ENCODE measurements at places on chromosomes 1 and 21.

DNA sequence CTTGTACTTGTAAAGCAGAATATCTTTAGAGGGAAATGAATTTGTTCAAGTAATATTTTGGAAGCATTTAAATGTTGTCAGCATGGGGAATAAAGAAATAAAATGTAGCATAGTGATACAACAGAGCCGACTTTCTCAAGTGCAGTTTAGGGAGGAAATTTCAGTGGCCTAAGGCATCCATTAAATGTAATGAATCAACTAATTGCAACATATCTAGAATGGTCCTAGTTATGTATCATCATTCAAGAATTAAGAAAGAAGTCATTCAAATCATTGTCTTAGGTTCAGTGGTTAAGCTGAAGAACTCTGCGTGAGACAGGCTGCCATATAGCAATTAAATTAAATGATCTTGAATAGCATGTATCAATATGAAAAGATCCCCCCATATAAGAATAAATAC lies 360.7 kb downstream of the TBX15 start:
- DNase-seq: peak; percentile 40

DNA sequence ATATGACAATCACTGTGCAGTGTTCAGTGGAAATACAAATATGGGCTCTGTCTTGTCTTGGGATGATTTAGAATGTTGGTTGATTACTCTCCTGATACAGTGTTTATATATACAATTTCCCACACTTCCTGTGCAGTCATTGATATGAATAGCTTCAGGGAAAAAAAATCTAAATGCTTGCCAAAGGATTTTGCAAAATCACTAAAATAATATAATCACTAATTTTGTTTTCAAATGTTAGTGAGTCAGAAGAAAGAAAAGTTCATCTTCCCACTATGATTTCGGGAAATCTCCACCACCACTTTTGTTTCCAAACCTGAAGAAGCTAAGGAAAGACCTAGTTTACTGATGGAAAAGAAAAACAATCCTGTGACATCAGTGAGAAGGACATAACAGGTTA lies 32.1 kb upstream of the CHRM3 start:
- peak; percentile 64 for DNase-seq

GRCh38 chr1:203726417-203726867 lies 38.5 kb upstream of the LAX1 start:
- no peak for DNase-seq

GRCh38 chr1:5909576-5910275 lies 82.5 kb downstream of the NPHP4 start:
- no peak for DNase-seq

- peak; percentile 81 for DNase-seq
These were observed 283.3 kb downstream of the DUSP10 start for GRCh38 chr1:221458447-221459156.

DNA sequence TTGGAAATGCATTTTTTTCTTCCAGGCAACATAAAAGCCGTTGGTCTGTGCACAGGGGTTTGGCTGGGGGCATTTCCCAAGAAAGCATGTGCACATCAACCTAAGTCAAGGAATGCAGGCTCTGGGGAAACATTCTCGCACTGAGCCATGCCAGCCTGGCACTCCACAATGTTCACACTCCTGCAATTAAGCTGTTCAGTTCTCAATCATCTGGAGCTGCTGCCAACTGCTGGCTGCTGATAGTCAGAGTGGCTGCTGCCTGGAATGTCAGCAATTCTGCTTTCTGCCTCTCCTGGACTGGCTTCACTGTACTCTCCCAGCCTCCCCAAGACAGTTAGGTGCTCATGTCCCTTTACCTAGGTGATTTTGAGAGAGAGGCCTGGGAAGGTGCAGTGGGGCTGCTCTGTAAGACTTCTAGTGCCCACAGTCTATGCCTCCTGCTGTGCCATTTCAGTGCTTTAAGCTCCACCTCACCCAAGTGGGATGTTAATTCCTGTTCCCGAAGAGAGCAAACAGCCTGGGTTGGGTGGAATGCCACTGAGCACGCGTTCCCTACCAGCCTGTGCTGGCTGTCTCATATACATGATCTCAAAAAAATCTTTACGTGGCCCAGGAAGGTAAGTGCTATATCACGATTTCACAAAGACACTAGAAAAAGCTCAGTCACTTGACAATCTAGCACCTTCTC lies 131.7 kb downstream of the BRINP2 start:
- DNase-seq: peak; percentile 21

GRCh38 chr1:66563941-66564630 lies 30.1 kb downstream of the SGIP1 start:
- peak; percentile 99 for DNase-seq

DNA sequence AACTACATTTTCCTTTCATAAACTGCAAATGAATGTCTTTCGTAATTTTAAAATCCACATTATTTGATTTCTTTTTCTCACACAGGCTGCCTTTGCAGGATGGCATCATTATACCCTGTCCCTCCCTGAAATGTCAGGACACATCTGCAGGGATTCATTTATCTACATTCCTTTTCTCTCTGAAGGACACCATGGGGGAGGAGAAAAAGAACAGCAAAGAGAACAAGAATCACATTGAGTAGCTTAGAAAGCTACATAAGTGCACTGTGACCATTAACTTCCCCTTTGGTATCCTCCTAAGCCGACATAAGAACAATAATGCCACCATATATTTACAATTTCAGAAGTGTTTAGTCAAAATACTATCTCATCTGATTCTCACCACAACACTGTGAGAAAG lies 129.5 kb downstream of the PIGK start:
- no peak for DNase-seq

DNA sequence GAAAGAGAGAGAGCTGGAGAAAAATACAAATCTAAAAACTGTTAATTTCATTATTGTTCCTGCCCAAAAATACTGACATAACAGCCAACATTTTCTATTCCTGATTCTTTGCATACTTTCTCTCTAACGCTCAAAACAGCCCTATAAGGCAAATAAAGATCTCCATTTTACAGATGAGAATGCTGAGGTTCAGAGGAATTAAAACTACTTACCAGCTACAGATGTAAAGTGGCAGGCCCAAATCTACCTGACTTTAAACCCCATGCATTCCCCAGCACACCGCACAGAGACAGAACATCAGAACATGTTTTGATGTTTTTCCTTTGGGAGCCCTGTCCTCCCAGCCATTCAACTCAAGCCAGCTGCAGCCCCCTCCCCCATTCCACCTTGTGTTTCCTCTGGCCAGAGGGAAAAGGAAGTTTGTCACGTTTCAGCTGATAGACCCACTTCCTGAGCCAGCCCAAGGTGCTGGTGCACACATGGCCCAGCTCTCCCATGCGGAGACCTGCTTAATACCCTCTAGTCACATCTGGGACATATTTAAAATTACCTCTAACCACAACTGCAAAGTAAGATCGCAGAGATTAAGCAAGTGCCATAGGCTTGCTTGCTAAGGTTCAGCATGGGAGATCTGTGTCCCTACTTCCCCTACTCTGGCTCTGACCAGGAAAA lies 133.1 kb upstream of the NFIA start:
- DNase-seq: no peak

DNA sequence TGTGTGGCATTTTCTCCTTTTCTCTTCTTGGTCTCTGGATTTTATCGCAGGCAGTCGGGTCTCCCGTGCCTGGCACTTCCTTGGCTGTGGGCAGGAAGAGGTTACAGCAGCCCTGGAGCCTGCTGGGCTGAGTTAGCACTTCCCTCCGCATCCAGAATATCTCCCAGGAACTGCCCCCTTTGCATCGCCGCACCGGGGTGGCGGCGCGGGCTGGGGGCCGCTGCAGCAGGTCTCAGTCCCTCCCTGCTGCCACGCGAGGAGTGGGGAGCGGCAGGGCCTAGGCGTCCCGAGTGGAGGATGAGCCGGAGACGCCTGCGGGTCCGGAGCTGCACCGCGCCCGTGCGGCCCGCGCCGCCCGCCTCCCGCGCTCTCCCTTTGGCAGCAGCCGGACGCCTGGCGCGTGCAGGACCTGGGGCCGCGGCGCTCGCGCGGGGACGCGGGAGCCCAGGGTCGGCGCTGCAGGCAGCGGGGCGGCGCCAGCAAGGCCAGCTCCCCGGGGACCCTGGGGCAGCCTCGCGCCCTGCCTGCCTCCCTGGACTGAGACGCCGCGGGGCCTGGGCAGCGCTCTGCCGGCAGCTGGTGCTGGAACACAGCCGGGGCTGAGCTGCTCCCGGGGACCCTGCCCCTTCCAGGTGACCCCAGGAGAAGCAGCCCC lies 192.8 kb downstream of the PRDM2 start:
- DNase-seq: no peak

All from fibroblast of skin of right biceps (primary cell).